ENCODE measurements at places on chromosomes 3 and 15.

GRCh38 chr3:134054231-134054630 is 24.5 kb upstream of the SLCO2A1 start:
- DNase-seq: no peak

DNA sequence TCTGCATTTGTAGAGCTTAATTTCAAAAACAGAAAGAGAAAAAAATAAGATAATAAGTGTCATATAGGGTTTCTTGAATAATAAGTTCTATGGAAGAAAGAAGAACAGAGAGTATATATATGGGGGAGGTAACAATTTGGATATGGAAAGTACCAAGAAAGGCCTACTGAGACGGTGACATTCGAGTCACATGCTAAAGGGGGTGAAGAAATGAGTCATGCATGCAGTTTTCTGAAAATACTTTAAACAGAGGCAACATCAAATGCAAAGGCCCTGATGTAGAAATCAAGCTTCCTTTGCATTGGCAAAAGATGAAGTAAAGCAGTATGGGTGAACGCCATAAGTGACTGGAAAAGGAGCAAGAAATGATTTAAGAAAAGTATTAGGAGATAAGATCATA is 371.6 kb upstream of the ZNF385D start:
- DNase-seq: no peak

DNA sequence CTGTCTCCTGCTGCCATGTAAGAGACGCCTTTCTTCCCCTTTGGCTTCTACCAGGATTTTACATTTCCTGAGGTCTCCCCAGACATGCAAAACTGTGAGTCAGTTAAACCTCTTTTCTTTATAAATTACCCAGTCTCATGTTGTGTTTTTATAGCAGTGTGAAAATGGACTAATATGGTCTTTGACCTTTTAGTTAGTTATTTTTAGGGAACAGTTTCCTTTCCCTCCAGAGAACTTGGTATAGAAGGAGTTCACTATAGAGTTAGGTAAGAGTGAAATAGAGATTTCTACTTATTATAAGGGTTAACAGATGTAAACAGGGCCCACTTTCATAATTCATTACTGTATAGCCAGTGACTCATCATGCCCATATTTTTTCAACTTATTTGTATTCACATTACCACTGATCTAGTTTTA is 170.9 kb downstream of the UNC13C start:
- DNase-seq: no peak

GRCh38 chr3:172061724-172062184 is 22.4 kb downstream of the FNDC3B start:
- no peak for DNase-seq

DNA sequence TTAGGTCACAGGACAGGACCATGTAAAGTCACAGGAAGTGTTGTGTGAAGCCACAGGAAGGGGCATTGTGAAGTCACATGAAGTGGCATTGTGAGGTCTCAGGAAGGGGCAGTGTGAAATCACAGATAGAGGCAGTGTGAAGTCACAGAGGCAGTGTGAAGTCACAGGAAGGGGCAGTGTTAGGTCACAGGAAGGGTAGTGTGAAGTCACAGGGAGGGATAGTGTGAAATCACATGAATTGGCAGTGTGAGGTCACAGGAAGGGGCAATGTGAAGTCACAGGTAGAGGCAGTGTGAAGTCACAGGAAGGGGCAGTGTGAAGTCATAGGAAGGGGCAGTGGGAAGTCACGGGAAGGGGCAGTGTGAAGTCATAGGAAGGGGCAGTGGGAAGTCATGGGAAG is 37.9 kb downstream of the GASK1A start:
- no peak for DNase-seq

DNA sequence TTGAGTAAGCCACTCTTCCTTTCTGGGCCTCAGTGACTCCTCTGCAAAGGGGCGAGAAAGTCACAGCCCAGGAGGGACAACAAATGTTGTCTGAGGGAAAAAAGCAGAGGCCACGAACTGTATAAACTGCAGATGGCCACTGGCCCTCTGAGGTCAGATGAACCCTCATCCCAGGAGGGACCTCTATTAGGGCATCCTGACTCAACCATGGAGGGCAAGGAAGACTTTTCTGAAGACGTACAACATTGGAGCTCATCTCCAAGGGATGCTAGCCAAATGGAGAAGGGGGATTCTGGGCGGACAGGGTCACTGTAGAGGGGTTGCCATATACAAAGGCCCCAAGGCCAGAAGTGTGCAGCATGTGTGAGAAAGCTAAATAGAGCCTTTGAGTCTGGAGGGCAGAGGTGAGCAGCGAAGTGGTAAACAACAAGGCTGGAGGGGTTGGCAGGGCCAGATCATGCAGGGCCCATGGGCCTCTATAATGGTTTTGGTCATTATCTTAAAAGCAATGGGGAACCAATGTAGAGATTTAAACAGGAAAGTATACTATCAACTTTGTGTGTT is 16.7 kb downstream of the GRAMD2A start:
- DNase-seq: no peak

DNA sequence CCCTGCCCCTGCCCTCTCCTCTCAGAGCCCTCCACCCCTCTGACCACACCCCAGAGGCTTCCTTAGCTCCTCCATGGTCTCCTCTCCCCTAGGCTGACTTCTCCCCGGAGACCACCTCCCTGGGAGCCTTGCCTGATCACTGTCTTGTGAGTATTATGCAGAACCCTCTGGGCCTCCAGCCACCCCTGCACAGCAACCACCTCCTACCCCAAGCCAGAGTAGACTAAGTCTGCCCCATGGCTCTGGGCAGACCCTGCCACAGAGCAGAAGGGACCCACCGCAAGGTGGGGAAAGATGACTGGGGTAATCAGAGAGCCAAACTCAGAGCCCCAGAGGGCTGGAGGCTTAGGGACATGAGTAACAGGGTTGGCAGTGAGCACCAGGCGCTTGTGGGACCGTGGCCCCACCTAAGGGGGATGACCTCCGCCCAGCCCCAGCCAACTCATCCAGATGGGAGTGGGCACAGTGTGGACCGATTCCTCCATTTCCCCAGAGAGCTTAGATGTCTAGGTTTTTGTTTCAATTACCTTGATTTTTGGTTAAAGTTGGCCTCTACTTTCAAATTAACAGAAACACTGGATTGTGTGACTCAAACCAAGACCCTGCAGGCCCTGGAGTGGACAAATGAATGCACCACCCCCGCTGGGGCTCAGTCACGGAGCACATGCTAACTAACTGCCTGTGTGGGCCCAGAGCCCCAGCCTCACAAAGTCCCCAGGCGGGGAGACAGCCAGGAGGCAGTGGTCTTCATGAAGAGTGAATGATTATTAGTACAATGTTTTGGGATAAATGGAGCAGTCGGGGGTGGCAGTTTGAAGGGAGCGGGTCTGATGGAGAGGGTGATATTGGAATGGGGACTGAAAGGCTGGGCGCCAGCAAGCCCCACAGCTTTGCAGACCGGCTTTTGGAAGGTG is 119.4 kb upstream of the PRR20G start:
- no peak for DNase-seq

DNA sequence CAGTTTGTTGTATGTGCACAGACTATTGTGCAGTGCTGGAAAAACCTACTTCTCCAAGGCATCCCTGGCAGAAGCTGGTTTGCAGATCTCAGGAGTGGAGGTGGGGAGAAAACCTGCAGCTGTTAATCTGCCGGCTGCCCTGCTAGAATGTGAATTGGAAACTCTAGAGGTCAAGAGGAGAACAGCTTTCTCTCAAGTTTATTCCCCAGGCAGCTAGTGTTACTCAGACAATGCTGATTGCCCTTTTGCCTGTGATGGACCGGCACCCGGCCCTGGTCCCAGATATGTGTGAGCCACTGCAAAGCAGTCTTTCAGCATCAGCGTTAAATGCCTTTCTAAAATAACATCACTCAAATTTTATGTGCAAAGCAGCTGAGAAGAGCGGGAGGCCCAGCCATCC is 129.7 kb upstream of the TPM1 start:
- no peak for DNase-seq

- DNase-seq: no peak
Observed at GRCh38 chr15:69940441-69941300, 157.0 kb downstream of the TLE3 start.

GRCh38 chr3:94071713-94072284 is 8.9 kb downstream of the NSUN3 start:
- no peak for DNase-seq

- no peak for DNase-seq
Observed at GRCh38 chr3:190288836-190289235, 33.4 kb downstream of the CLDN1 start.
